ENCODE measurements at places on chromosomes 16 and 17.

DNA sequence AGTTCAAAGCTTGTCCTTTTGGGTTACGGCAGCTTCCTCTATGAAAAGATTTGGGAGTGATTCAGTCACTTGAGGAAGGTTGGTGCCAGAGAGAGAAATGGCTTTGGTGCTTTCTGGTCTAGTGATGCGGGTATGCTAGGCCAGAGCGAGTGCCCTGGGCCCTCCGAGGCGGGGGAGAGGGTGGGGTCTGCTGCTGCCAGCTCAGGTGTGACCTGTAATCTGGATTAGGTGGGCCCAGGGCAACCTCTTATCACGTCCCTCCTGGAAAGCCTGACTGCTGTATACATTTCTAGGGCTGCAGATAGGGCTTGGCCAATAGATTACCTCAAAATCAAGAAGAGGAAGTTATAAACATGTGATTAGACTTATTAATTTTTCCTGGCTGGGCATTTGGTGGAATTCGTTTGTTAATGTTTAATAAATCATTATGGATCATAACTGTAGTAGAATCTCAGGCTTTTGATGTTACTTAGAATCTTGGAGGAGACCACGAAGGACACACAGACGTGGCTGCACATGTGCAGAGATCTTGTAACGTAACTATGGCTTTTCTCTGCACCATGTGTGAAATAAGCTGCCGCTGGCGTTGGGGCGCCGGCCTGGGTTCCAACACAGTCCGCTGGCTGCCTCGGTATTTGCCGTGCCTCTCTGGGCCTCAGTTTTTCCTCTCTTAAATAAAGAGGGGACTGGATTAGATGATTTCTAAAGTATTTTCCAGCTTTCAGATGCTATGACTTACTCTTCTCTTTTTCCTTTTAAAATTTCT, 1.2 kb downstream of the IRF8 start:
- no peak for DNase-seq

DNA sequence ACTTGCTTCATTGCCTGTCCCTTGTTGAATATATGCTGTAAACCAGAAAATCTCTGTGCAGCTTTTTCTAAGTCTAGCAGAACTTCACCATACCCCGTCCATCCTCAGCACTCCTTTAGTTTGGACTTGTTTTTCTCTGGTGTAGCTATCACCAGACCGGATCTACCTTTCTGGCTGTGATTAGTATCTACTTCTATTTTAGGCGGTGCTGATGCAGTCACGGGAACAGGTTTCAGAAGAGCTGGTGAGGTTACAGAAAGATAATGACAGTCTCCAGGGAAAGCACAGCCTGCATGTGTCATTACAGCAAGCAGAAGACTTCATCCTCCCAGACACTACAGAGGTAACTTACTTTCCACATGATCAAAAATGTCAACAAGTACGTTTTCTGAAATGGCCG, 46.4 kb downstream of the NUP88 start:
- no peak for DNase-seq

DNA sequence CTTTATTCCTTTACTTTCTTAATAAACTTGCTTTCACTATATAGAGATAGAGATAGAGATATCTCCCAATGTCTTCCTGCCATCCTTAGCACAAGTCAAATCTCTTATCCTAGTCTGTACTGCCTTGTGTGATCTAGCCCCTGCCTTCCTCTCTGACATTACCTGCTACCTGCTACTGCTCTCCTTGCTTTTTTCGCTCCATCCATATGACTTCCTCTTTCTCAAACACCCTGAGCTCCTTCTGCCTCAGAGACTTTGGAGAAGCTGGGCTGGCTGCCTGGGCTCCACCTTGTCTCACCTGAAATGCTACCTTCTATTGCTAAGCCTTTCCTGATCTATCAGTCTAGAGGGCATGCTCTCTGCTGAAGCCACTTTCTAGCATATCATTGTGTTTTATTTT, 24.7 kb upstream of the WSB1 start:
- no peak for DNase-seq

GRCh38 chr16:20734056-20734455, 7.6 kb downstream of the THUMPD1 start:
- DNase-seq = no peak

GRCh38 chr16:85266857-85267256, 154.6 kb upstream of the CIBAR2 start:
- no peak for DNase-seq

DNA sequence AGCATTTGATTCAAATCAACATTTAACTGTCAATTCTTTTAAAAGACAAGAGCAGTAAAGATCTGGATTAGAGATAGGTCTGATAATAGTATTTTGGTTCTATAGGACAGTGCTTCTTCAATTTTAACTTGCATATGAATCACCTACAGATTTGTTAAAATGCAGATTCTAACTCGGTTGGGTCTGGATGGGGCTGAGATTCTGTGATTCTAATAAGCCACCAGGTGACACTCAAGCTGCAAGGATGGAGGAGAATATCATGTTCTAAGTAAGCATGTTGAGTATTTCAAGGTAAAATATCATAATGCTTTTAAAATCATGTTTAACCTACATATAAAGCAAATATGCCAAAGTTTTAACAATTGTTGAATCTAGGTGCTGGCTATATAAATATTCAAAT, 15.8 kb downstream of the TSPOAP1 start:
- DNase-seq = no peak

GRCh38 chr17:48715496-48716399, 6.6 kb downstream of the PRAC1 start:
- no peak for DNase-seq

GRCh38 chr17:7462474-7463371, 16.7 kb downstream of the ZBTB4 start:
- no peak for DNase-seq

GRCh38 chr16:53933407-53933806, 229.5 kb downstream of the FTO start:
- no peak for DNase-seq

DNA sequence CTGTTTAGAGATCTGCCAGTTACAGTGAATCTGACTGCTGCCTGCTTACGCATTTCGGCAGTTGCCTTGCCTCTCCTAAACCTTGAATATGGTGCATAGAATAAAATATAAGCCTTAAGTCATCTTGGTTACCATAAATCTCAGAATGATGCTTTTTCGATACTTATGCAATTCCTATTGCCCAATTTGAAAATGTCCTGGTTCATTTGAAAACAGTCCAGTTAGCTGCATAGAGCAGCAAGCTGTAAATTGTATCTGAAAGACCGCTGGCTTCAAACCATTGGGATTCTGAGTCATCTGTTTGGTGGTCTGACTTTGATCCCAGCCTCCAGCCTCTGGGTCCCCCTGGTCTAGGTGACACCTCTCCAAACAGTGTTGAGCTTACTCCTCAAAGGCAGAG, 2.7 kb upstream of the PRKCA start:
- DNase-seq = no peak

DNA sequence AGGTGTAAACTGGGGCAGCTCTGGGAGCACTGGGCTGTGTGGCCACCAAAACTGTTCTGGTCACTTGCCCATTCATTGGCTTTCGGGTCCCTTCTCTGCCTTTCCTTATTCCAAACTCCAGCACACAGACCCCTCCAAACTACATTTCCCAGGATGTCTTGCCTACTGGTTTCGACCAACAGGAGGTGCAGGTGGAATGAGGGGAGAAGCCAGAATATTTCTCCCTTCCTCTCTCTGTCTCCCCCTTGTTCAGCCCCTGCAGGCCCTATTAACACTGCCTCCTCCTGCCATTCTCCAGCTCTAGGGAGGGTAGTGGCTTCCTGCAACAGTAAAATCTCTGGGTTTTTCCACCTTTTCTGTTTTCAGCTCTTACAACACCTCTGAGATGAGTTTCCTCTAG, 13.2 kb upstream of the NAGPA start:
- DNase-seq = no peak

DNA sequence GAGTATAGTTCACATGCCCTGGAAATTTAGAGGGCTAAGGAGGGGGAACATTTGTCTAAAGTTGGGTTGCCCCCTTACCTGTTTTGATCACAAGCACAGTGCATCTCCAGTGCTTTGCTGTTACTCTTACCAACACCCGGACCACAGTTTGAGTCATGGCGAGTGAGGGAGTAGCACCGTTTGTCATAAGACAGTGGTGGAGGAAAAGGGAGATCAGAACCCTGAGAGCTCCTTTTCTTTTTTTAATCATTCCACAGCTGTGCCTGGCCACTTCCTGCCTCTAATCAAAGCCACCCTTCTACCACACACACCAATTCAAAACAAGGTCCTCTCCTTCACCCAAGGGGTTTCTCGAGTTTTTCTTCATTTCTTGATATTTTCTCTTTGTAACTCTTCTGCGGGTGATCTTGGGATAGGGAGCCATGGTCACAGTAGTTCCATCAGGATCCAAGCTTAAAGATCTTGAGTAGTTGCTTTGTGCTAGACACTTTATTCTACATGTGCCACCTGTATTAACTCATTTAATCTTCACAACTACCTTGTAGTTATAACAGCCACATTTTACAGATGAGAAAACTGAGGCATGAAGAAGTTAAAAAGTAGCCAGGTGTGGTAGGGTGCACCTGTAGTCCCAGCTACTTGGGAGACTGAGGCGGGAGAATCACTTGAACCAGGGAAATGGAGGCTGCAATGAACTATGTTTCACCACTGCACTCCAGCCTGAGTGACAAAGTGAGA, 5.0 kb upstream of the MYL4 start:
- no peak for DNase-seq
